ENCODE measurements at places on chromosomes 1 and 21. TPM values are rescaled to one million over a fixed set of nuclear protein-coding genes. Genes with fewer than 3 reads are reported as not detected.

The MX1 gene
- total RNA-seq = 66.7 TPM

The FCGR3A gene
- 0.74 TPM for total RNA-seq

The OR10Z1 gene
- total RNA-seq = not detected

The ETV3L gene
- not detected for total RNA-seq

The MX2 gene
- total RNA-seq = 125 TPM

DNA sequence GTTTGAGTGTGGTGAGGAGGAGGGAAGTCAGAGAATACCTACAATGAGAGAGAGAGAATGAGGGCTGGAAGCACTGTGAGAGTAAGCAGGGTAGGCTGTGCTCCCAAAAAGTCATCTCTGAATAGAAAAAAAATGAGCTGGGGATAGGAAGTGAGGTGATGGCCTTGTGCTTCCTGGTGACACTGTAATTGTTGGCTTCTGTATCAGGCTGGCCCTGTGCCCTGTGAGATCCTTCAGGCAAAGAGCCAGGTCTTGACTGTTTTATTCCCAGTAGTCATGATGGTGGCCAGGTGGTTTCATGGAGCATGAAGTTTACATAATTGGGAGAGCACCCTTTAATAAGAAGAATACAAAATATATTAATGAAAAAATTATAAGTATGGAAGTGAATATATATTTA lies 20.4 kb upstream of the SPATA6 start:
- no peak for DNase-seq

- DNase-seq = no peak
Measured at GRCh38 chr1:35557118-35557610, at the start of gene KIAA0319L. TSS of gene KIAA0319L (minus strand) at chr1:35557403. CDS start at chr1:35554491, 2,912 bp downstream.

GRCh38 chr1:220804202-220804586 lies 17.5 kb downstream of the MTARC1 start:
- no peak for DNase-seq

- DNase-seq = no peak
Measured at GRCh38 chr1:102796429-102796828, 311.9 kb downstream of the COL11A1 start.

All from naive thymus-derived CD8-positive, alpha-beta T cell (primary cell).